ENCODE measurements at places on chromosomes 7 and 10.
A peak's percentile ranks its signal among the peaks of the same experiment; 100 is the strongest.

- no peak for DNase-seq
Measured at GRCh38 chr10:61263518-61263917, 189.7 kb downstream of the TMEM26 start.

DNA sequence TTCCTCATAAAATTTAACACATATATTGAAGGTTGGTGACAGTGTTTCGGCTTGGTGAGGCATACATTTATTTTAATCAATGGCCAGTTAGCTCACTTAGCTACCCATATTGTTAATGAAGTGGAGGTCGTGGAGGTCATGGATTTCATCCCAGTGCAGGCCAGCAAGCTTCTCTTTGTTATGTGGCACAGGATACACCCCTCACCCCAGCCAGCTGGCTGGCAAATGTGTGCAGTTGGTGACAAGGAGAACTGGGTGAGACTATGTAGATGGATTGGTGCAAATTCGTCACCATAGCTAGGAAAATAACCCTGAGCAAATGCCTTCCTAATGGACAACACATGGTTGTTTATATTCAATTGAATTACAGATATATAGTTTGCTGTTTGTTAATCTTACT lies 50.5 kb upstream of the FOXP2 start:
- no peak for DNase-seq

DNA sequence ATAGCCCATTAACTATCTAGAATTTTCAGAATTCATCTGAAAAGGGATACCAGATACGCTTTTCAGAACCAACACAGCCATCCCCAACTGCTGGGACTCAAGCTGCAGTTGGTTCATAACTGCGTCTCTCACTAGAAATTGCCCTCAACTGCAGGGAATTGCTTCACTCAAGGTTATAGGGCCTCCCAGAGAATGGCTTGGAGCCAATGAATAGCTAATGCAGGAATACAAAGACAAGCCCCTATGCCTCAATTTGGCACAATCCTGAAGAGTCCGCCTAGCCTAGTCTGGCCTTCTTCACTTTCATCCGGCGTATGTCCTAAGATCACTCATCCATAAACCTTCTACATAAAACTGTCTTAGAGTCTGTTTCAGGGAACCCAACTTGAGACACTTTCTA lies 164.0 kb downstream of the SKAP2 start:
- DNase-seq: no peak

DNA sequence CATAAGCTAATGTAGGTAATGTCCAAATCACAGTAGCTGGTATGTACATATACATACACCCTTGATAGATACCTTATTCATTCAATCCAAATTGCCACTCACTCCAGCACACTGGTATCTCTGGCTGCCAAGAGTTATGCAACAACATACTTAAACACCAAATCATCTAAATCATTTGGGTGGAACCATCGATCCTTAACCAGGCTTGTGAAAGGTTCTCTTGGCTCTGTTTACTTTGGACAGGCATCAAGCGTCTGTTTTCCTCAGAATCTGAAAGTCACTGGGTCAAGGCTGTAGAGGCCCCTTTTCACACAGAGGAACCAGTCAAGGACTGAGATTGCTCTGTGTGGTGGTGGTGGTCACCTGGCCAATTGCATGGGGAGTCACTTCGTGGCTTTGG lies 24.6 kb downstream of the JAZF1 start:
- no peak for DNase-seq

DNA sequence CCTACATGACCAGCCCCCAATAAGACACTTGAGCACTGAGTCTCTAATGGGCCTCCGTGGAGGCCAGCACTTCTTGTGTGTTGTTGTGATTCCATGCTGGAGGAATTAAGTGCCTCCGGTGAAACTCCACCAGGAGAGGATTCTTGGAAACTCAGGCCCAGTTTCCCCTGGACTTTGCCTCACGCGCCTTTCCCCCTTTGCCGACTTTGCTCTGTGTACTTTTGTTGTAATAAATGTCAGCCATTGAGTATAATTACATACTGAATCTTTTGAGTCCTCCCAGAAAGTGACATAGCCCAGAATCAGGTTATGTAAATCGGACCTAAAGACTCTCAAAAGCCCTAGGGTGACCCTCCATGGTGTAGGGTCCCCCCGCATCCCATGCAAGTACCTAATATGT lies 82.4 kb downstream of the DLG5 start:
- no peak for DNase-seq

DNA sequence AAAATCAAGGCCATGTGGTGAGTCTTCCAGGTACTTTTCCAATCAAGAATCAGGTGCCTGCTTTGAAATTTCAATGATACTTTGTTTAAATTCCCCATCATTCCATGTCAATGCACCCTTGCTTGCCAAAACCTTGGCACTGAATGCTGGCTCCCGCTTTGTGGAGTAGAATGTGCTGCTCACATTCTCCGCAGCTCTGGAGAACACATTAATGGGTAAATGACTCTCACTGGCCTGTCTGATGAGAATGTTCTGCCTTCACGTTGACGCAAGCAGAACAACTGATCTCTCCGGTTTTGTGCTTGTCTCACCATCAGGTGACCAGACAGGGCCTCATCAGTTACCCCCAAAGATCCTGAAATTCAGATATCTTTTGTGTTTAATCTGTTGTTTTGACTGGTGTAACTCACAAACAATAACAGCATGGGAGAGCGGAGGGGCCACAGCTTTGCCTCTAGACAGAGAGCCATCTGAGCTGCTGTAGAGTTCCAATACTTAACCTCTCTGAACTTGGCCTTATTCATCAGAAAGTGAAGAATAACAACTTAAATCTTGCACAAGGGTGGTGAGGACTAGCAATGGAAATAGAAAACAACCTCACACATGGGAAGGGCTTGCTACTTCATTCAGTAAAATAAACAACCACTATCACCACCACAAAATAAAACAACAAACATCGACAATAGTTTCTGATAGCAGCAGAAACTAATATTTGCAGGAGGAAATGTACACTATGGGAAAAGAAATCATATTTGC lies 276.9 kb upstream of the IGFBP3 start:
- DNase-seq: no peak

DNA sequence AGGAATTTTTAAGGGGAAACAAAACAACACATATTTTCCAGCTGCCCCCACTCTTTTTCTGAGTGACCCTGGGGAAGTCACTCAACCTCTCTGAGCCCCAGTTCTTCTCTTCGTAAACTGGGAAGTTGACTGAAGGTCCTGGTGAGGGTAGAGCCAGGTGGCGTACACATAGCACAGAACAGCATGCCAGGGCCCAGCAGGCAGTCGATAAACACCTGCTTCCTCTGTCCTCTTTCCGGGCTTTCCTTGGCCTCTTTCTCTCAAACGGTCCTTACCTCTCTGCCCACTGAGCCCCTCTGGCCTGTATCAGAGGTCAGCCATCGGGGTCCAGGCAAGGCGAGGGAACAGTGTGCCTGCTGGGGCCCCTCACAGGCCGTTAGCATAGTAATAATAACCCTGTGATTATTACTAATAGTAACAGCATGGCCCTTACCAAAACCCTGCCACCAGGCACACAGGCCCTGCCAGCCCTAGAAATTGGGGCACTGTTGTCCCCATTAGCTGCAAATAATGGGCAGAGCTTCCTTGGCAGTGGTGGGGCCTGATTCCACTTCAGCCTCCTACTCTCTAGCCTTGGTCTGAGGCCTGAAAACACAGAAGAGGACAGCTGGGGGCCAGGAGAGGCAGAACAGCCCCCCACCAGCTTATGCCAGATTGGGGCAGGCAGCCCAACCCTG lies 37.3 kb upstream of the SLC29A3 start:
- DNase-seq: no peak

DNA sequence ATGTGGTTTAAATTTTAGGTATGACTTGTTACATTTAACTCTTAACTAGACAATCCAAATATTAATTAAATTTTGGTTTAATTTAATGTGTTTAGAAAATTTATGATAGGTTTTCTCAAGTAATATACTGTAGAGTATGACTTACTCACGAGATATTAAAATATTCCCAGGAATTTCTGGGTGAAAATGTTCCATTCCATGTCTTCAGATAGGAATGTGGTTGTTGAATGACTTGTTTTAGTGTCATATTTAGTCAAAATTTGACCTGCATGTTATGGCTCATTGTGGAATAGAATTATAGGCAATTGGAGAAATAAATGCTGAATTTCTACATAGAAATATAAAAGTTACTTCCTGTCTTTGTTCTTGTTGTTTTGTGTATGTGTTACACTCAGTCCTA lies 46.7 kb downstream of the SHOC2 start:
- no peak for DNase-seq

GRCh38 chr10:21496343-21497176 lies 28.9 kb downstream of the SKIDA1 start:
- peak; percentile 81 for DNase-seq

DNA sequence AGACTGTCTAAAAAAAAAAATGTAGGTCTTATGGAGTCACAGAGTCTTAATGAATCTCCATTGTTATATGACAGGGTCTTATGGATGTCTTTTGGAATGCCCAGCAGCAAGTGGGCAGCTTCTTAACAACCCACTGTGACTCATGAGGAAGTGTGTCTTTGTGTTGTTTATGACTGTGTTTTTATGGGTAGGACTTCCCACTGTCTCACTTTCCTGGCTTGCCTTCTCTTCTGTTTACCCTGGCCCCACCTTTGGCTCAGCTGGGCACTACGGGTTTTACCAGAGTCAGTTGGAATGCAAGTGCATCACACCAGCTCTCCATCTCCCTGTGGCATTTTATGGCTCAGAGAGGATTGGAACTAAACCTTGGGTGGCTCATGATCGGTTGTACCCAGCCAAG lies 580.5 kb downstream of the AUTS2 start:
- peak; percentile 5 for DNase-seq

DNA sequence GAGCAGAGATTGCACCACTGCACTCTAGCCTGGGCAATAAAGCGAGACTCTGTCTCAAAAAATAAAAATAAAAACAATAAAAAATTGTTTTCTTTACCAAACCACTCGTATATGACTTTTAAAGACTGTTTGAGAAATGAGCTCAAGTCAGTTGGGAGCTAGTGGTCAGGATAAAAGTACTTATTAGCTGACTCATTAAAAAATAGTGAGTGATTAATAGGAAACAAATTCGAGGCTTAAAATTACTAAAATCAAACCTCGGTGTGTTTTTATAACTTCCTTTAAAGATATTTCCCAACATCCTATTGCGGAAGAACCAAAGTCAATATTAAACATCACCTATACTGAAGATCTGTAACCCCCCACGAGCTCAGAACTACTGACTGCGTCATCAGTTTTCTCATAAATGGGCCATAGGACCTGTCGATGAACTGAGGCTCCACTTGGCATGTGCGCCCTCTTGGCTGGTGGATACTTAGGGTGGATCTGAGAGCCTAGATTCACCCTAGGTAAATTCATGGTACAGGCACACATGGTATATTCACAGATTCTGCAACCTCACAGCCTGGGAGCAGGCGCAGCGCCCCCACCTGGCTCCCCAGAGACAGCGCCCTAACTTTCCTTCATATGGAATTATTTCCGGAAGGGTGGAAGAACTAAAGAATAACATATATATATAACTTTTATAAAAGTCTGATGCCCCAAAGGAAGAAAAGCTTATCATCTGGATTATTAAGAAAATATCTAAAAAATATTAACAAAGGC lies 9.2 kb downstream of the MKI67 start:
- no peak for DNase-seq

DNA sequence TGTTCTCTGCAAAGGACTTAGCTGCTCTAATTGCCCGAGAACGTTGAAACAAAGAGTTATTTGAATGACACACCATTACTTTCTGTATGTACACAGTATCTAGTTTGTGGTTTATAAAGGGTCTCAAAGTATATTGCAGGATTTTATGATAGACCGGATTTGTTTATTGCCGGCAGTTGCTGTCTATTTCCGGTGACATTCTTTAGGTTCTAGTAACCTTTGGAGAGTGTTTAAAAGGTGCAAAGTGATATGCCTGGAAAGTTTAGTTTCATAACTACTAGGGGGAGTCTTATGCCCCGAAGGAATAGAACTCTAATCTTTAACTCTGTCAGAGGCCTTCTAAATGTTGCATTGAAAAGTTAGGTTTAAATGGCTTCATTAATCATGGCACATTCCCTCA lies 63.8 kb downstream of the PAPSS2 start:
- no peak for DNase-seq

DNA sequence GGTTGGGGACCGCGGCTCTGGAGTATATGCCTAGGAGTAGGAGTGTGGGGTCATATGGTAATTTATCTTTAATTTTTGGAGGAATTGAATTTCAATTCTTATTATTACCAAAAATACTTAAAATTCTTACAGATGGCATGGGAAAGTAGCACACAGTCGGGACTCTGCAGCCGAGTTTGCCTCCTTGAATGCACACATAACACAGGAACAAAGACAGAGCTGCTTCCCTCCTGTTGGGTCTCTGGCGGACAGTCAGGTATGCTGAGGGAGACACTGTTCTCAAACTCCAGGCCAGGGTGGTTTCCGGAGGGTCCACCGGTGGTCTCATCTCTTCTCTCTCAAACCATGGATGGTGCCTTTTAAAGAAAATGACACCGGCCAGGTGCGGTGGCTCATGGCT lies 32.7 kb downstream of the GRIFIN start:
- no peak for DNase-seq

DNA sequence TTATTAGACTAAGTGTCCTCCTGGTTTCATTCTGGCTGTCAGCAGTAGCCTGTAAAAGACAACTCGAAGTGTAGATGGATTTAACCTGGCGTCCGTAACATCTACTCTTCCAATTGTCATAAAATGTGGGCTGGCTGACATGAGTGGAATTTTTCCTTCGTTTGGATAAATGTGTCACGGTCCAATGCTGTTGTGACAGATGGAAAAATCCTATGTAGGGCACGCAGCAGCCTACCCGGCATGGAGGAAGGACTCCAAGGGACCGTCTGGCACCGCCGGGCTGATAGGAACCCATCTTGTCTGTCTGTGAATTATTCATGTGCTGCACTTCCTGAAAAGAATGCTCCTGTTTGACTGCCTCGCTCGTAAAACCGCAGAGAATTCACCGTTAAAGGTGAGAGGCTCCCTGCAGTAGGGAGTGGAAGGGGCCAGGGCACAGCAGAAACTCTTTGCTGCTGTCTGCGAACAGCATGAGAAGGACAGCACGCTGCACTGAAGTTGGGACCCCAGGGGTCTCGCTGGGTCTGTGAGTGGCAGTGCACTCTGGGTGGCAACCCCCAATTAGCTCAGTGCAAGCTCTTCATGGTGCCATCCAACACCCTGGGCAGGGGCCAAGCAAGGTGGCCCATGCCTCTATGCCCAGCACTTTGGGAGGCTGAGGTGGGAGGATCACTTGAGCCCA lies 1.6 kb upstream of the ORAI2 start:
- no peak for DNase-seq

DNA sequence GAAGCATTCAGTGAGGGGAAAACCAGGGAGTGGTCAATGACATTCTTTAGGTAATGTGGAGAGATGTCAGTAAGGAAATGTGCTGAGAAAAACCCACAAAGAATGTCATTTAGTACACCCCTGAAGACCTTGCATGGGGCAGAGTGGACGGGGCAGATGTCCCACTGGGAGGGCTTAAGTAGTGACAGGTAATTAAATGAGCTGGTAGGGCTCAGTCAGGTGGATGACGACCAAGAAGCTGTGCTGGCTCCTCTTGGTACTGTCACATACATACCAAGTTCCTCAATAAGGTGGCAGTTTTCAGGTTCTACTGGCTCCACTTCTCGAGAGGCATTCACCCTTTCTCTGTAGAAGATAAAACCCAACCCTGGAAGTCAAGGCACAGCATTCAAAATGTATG lies 1.8 kb downstream of the PON3 start:
- DNase-seq: no peak

- DNase-seq: no peak
Measured at GRCh38 chr10:22723783-22724182, 9.4 kb upstream of the PIP4K2A start.
